ENCODE measurements at places on chromosomes 11 and 22.

DNA sequence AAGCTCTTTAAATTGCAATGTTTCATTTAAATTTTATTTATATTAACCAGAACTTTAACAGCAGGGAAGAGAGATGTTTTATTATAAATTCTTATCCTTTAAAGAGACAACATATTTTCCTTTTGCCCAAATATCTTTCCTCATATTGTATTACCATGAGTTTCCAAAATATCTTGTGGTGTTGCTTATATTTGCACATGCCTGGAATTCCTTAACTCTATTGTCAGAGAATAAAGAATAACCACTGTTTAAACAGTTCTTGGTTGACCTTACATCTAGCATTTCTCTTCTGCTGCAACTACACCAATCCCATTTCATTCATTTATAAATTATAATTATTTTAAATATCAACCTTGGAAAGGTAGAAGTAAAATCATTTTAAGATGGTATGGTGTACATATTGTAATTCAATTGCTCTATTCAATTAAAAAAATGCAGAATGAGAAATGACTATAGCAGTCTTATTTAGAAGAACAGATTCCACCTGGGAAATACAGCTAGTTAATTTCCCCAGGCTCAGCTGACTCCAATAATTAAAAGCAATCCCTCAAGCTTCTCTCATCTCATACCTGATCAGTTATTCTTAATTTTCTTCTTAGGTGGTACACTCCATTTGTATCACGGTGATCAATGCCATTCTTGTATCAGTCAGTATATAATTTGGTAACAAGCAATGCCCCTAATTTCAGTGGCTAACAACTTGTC lies 923.3 kb downstream of the KCNA4 start:
- DNase-seq: no peak

- no peak for DNase-seq
Observed at GRCh38 chr11:116501728-116502127, 271.1 kb downstream of the BUD13 start.

GRCh38 chr11:65886826-65887722 lies 1.2 kb downstream of the FIBP start:
- no peak for DNase-seq

DNA sequence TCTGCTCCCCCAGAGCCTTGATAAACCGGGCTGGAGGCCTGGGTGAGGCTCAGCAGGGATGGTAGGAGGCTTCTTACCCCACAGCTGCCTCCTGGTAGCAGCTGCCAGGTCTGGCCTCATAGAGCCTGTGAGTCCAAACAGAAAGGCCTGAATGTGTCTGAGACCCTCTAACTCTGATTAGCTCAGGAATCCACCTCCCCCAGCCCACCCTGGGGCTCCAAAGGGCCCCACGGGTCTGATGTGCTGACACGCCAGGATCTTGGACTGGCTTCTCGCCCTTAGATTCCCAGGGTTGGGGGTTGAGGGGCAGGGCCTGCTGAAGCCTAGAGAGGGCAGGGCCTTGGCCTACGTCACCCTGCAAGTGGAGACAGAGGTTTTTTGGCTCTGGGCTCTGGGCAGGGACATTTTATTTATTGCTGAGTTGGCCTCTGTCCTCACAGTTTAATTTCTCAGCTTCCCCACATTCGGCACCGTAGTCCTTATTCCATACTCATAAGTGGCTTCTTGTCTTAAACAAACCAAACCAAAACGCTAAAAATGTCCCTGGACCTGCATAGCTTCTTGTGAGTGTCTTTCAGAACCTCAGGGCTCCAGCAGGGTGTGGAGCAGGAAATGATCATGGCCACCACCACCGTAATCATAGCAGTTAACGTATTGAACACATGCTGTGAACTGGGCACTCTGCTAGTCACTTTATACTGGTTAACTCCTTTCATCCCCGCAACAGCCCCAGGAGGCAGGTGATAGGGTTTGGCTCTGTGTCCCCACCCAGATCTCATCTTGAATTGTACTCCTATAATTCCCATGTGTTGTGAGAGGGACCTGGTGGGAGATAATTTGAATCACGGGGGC lies 25.1 kb downstream of the KIAA1671 start:
- no peak for DNase-seq

DNA sequence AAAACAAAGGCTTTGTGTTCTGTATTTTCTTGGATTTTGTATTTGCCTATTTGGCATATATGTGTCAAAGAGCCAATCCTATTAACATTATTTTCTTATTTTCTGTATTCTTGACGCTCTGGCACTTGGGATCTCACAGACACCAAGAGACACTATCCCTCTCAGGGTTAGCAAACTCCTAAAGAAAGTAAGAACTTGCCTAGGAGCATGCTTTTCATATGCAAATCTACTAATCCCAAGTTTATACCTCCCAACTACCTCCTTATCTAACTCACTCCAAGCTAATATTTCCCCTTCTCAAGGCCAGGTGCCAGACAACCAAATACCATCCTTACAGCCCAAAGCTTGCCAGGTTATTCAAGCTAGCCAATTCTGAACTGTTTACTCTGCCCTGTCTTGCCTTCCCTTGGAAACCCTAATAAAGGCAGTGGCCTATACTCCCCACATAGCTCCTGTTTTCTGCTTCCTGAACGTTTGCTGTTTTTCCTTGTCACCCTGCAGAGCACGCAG lies 455.4 kb upstream of the ANO3 start:
- no peak for DNase-seq

GRCh38 chr22:48644108-48644507 lies 1183.6 kb downstream of the BRD1 start:
- no peak for DNase-seq

GRCh38 chr11:2144544-2145248 lies 5.5 kb upstream of the IGF2 start:
- DNase-seq: no peak

- no peak for DNase-seq
Observed at GRCh38 chr11:124421043-124421442, 3.6 kb downstream of the OR8B4 start.

DNA sequence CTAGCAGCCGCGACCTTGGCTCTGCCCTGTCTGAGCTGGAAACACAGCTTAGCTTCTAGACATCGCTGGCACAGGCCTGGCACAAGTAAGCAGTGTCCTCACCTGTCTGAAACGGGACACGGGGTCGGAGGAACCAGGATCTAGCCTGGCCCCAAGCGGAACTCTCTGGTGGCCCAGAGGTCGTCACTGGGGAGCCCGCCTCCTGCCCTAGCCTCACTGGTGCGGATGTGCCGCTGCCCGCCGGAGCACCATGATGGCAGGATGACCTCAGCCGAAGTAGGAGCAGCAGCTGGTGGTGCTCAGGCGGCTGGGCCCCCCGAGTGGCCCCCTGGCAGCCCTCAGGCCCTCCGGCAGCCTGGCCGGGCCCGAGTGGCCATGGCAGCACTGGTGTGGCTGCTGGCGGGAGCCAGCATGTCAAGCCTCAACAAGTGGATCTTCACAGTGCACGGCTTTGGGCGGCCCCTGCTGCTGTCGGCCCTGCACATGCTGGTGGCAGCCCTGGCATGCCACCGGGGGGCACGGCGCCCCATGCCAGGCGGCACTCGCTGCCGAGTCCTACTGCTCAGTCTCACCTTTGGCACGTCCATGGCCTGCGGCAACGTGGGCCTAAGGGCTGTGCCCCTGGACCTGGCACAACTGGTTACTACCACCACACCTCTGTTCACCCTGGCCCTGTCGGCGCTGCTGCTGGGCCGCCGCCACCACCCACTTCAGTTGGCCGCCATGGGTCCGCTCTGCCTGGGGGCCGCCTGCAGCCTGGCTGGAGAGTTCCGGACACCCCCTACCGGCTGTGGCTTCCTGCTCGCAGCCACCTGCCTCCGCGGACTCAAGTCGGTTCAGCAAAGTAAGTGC lies 871 bp downstream of the SLC35E4 start:
- no peak for DNase-seq

DNA sequence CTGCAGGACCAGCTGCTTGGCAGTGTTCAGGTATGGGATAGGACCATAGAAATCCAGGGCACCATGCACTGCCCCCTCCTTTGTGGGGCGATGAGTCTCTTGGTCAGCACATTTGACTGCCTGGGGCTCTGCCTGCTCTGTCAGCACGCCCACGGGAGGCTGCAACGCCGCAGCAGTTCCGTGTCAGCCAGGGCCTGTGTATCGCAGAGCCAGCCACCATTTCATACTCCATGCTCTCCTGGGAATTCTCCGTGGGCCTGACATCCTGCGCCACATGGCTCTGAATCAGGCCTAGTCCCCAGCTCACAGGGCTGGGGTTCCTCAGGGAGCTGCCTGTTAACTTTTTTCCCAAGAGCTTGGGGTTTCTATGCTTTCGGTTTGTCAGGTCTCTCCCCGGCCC lies 16.9 kb upstream of the RELT start:
- DNase-seq: no peak

DNA sequence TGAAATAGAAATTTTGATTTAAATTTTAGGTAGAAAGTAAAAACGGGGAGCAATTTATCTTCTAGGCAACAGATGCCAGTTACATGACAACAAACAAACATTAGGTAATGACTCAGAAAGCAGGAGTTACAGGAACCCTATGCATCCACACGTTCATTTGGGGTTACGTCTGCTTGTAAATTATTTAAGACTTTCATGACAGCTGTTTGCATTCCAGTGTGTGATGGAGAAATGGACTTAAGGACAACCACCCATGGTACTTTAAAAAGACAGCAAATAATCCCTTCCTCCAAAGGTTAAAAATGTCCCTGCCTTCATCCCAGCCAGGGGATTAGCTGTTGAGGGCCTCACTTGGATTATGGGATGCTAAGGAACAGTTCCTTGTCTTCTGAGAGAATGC lies 11.8 kb downstream of the E2F8 start:
- DNase-seq: no peak

- no peak for DNase-seq
Observed at GRCh38 chr11:72012897-72013721, 14.4 kb downstream of the IL18BP start.

Data from CD4-positive, alpha-beta T cell treated with Interferon alpha-2 for 1 hour (primary cell).